COR-L47 (cell line): ENCODE measurements at places on chromosomes 6 and 20.

GRCh38 chr20:17609811-17610377 is 40.0 kb downstream of the DSTN start:
- DNase-seq, result no peak

DNA sequence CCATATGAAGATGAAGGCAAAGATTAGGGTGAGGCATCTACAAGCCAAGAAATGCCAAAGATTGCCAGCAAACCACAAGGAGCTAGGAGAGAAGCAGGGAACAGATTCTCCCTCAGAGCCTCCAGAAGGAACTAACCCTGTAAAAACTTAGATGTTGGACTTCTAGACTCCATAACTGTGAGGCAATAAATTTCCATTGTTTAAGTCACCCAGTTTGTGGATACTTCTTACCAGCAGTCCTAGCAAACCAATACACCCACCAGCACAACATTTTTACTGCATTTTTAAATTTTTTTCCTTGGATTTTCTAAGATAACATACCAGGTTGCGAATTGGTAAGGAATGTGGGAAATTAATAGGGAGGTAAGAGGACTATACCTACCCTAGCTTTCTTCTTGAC is 47.8 kb upstream of the EYA4 start:
- no peak for DNase-seq

DNA sequence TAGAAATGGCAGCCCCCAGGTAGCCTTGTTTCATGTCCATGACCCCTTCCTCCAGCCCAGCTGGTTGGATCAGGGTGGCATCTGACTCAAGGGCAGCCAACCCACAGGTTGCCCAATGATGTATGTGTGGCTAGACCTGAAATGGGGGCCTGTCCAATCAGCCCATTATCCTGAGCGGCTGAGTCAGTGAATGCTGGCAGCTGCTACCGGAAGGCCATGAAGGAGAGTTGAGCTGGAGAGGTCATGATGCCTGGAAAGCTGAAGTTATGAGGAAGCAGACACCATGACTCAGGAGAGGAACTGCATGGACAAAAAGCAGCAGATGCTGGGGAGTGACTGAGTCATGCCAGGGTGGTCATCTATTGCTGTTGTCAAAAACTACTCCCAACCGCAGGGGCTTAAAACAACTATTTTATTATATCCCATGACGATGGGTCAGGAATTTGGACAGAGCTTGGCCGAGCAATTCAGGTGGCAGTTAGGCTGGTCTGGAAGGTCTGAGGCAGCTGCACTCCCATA is 67.3 kb downstream of the MDGA1 start:
- DNase-seq, result no peak

DNA sequence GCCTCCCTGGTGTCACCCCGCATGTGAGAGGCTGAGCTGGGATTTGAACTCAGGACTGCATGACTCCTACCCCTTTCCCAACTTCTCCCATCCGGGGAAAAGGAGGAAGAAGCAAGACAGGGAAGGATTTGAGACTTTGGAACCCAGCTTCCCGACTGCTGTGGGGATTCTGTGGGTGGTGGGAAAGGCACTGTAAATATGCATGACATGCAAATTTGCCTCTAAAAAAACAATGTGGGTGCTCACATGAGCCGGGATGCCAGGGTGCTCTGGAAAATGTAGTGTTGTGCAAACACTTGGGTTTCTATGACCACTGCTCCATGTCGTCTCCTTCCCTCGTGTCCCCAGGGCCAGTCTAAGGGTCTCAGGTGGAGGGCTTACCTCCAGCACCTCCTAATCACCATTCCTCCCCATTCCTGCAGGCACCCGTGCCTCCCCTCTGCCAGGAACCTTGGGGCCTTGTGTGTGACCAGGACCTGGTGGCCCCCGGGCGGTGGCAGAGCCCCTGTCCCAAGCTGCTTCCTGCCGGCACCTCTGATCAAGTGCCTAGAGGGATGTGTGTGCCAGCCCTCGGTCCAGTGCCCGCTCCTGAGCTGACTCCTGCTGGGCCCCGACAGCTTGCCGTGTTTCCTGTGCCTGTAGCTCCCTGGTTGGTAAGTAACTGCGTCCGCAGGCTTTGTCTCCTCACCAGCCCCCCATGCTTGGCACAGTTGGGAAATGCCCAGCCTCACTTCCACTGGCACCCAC is 60.7 kb downstream of the DLGAP4 start:
- no peak for DNase-seq

DNA sequence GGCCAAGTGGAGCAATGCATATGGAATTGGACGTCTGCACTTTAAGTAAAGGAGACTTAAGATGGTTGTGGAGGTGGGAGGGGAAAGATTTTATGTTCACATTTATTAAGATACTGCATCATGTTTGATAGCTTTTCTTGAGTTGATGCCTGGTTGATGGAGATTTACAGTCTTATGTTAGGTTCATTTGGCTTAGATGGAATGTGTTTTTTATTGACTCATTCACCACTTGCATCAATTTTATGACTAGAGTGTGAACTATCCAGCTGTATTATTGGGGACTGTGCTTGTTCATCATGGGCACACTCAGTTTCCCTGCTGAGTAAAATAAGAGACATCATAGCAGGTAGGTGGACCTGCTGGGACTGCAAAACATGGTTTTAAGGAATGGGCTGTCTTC is 91.2 kb upstream of the SCP2D1 start:
- no peak for DNase-seq

GRCh38 chr20:51326201-51326819 is 216.2 kb downstream of the NFATC2 start:
- peak; percentile 31 for DNase-seq

DNA sequence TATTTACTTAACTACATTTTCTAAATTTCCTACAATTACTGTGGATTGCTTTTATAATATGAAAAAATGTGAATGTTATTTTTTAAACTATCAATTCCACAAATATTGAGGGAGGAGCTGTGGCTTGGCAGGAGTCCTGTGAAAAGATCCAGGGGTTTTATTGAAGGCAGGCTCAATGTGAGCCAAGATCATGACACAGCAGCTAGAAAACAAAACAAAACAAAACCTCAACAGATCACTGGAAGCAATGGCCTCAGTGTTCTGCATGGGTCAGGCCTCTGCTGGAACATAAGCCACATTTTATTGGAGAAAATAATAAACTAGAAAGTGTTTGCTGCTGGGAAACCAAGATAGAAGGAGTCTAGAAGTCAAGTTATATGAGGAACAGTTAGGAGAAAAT is 19.4 kb upstream of the RCAN2 start:
- no peak for DNase-seq

DNA sequence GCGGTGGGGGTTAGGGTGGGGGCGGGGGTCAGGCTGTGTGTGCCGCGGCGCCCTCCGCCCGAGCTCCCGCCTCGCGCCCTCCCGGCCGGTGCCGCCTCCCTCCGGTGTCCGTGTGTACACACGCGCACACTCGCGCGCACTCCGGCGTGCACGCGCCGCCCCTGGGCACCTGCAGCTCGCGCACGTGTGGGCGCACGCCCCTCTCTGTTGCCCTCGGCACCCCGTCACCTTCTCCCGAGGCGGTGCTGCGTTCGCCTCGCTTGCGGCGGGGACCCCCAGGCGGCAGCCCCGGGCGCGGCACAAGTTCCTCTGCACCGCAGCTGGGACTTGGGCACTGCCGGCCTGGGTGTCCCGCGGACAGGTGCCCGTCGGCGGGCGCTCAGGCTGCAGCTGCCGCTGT is 525 bp downstream of the MACROD2 start:
- DNase-seq, result peak; percentile 52

GRCh38 chr6:53634184-53634631 is 31.3 kb downstream of the KLHL31 start:
- DNase-seq, result no peak

- DNase-seq, result no peak
These were observed 49.8 kb upstream of the THEMIS start for GRCh38 chr6:127950566-127951145.

DNA sequence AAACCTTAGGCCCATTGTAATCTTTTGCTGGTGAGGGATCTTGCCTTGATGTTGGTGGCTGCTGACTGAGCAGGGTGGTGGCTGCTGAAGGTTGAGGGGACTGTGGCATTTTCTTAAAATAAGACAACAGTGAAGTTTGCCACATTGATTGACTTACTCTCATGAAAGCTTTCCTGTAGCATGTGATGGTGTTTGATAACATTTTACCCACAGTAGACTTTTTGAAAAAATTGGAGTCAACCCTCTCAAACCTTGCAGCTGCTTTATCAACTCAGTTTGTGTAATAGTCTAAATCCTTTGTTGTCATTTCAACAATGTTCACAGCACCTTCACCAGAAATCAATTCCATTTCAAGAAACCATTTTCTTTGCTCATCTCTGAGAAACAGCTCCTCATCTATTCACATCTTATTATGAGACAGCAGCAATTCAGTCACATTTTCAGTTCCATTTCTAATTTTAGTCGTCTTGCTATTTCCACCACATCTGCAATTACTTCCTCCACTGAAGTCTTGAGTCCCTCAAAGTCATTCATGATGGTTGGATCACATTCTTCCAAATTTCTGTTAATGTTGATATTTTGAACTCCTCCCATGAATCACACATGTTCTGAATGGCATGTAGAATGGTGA is 37.2 kb downstream of the CST9L start:
- no peak for DNase-seq

GRCh38 chr6:142302421-142303175 is 791 bp downstream of the ADGRG6 start:
- DNase-seq, result no peak

DNA sequence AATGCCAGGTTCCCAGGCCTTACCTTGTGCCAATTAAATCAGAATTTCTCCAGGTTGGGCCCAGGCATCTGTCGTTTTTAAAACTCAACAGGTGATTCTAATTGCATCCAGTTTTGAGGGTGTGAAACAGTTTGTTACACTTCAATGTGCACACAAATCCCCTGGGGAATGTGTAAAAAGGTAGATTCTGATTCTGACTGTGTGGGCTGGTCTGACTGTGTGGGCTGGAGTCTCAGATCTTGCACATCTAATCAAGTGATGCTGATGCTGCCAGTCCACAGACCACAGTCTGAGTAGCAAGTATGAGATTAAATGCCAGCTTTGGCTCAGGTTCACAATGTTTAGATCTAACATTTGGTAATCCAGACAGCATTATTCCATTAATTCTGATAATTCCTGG is 12.5 kb upstream of the ETV7 start:
- no peak for DNase-seq

- no peak for DNase-seq
These were observed 498.5 kb upstream of the NOX3 start for GRCh38 chr6:155954149-155954548.

DNA sequence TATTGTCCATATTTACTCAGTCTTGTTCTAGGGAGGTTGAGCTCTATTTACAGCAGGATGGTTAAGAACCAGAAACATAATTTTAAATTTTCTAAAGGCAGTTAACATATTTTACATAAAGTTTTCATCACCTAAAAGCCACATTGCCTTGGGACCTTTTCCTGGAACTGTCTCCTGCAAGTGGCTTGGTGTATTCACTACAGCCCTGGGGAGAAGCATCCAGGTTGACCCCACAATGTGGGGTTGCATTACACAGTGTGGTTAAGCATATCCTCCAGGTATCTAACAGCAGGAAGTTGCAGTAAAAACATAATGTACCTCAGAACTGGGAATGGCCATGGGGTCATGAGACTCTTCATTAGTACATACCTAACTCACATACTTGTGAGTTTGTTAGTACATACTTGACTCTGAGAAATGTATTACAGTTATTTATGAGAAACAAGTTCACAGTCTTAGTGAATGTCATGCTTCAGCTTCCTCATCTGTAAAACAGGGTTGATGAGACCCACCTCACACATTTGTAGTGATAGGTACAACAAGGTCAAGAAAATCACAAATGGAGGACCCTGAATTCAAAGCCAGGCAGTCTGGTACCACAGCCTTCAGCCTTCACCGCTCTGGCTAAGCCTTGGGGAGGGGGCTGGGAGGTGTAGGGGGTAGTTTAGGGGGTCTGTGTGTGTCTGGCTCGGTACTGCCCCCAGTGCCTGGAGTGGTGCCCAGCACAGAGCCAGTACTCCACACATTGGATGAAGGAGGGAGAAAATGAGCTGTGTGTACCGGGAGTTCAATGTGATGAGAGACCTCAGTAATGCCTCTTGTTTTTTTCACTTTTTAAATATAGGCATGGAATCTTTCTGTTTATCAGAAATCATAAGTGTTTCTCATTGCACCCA is 52.9 kb downstream of the KAT14 start:
- no peak for DNase-seq
